ENCODE measurements at places on chromosomes 11 and 22. TPM values are rescaled to one million over a fixed set of nuclear protein-coding genes. Genes with fewer than 3 reads are reported as not detected.

- H3K36me3 ChIP-seq, result no peaks in the 10 kb centered on the region
- H3K4me1 ChIP-seq, result no peaks in the 10 kb centered on the region
- H3K4me3 ChIP-seq, result no peak overlapping the region
- no peak for DNase-seq
Measured at GRCh38 chr11:70709596-70709995, 311.3 kb downstream of the CTTN start.

Gene RAPSN
- 0.49 TPM for total RNA-seq

Gene RFPL3
- total RNA-seq, result not detected

GRCh38 chr22:35889071-35889470 is 139.6 kb downstream of the RBFOX2 start:
- no peak overlapping the region for H3K4me3 ChIP-seq
- H3K27me3 ChIP-seq, result no peaks in the 10 kb centered on the region
- DNase-seq, result no peak
- no peak overlapping the region for H3K27ac ChIP-seq
- H3K4me1 ChIP-seq, result no peaks in the 10 kb centered on the region
- H3K36me3 ChIP-seq, result no peaks in the 10 kb centered on the region

DNA sequence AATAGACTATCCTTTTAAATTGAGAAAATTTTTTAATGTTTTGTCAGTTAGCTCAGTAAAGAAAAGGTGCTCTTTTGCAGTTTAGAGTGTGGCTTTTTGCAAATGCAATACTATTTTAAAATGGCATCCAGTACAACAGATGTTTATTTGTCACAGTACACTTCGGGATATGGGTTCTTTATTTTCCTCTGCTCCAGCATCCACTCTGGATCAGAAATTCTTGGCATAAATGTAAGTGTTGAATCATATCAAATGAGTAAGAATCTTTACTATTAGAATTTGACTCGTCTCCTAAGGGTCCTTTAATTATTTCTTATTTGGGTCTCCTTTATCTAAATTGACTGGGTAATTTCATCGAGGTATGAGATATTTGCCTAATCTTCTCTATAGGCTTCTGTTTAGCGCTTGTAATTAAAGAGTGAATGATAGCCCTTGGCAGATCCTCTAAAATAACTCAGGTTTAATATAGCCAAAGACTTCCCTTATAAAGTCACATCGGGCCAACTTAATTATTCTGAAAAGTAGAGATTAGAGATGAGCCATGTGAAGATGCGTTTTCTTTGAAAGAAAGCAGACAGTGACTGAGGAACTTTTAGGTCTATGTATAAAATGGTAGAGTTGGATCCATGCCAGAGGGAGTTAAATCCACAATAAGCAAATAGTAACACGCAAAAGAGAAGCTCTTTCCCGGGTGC is 132.7 kb downstream of the CASP12 start:
- no peaks in the 10 kb centered on the region for H3K36me3 ChIP-seq
- no peak overlapping the region for H3K27ac ChIP-seq
- H3K4me3 ChIP-seq, result no peak overlapping the region
- no peaks in the 10 kb centered on the region for H3K4me1 ChIP-seq
